ENCODE measurements at places on chromosomes 4 and X. TPM values are rescaled to one million over a fixed set of nuclear protein-coding genes. Genes with fewer than 3 reads are reported as not detected.

The TEX11 gene
- total RNA-seq, result not detected

DNA sequence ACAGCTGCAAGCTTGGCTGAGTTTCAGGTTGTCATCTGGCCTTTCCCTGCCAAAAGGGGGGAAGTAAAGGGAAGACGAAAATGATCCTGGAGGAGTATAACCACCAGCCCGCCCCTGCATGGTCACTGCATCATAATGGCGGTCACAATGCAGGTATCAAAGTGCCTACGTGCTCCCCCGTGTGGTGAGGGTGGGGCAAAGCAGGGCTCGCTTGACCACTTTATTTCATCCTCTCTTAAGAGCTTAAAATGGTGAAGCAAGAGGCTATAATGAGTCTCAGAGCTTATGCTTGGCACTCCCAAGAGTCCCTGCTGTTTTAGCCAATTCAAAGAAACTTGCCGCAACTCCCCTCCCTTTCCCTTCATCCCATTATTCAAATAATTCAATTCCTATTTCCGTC, 105.6 kb downstream of the APOOL start:
- no peaks in the 10 kb centered on the region for H3K27me3 ChIP-seq
- DNase-seq, result no peak
- H3K4me1 ChIP-seq, result no peaks in the 10 kb centered on the region
- H3K36me3 ChIP-seq, result no peaks in the 10 kb centered on the region
- H3K27ac ChIP-seq, result no peak overlapping the region

GRCh38 chrX:9466124-9466495, 1.3 kb downstream of the TBL1X start:
- H3K36me3 ChIP-seq, result no peaks in the 10 kb centered on the region
- DNase-seq, result peak; percentile 38
- no peaks in the 10 kb centered on the region for H3K27me3 ChIP-seq

The PNMA3 gene
- not detected for total RNA-seq

The REELD1 gene
- total RNA-seq, result not detected

GRCh38 chr4:15400981-15401671, 26.7 kb upstream of the C1QTNF7 start:
- H3K36me3 ChIP-seq, result no peaks in the 10 kb centered on the region
- peaks cover 9% of the 10 kb centered on the region for H3K4me1 ChIP-seq
- H3K27me3 ChIP-seq, result no peaks in the 10 kb centered on the region
- DNase-seq, result peak; percentile 41
- H3K4me3 ChIP-seq, result no peak overlapping the region

The NUDT11 gene
- 10.9 TPM for total RNA-seq

The FAT4 gene
- 25.1 TPM for total RNA-seq

The PHEX gene
- 4.3 TPM for total RNA-seq

DNA sequence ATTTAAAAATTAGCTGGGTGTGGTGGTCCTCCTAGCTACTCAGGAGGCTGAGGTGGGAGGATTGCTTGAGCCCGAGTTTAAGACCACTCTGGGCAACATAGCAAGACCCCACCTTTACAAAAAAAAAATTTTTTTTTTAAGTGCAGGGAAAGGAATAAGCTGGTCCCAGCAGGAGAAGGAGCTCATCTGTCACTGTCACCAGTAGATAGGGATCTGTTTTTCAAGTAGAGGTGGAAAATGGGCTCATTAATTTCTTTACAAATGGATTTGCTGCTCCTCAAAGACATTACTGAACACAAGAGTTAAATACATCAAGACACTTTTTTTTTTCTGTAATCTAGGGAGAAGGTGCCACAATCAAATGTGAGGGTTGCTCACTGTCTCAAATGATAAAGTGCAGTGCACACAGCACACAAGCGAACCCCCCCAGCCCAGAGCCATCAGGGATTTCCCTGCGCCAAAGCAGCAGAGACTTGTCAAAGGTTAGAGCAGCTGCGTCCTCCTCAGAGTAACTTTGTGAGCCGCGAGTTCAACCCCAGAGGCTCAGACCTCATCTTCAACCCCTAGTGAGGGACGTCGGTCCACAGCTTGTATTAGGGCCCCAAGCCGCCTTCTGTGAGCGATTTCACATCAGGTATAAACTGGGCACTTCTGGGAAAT, 14.3 kb upstream of the MTNR1A start:
- H3K27me3 ChIP-seq, result no peaks in the 10 kb centered on the region
- H3K27ac ChIP-seq, result no peak overlapping the region
- no peaks in the 10 kb centered on the region for H3K4me1 ChIP-seq
- no peak overlapping the region for H3K4me3 ChIP-seq

The TBC1D14 gene
- 35.2 TPM for total RNA-seq

The DDX53 gene
- total RNA-seq, result not detected

DNA sequence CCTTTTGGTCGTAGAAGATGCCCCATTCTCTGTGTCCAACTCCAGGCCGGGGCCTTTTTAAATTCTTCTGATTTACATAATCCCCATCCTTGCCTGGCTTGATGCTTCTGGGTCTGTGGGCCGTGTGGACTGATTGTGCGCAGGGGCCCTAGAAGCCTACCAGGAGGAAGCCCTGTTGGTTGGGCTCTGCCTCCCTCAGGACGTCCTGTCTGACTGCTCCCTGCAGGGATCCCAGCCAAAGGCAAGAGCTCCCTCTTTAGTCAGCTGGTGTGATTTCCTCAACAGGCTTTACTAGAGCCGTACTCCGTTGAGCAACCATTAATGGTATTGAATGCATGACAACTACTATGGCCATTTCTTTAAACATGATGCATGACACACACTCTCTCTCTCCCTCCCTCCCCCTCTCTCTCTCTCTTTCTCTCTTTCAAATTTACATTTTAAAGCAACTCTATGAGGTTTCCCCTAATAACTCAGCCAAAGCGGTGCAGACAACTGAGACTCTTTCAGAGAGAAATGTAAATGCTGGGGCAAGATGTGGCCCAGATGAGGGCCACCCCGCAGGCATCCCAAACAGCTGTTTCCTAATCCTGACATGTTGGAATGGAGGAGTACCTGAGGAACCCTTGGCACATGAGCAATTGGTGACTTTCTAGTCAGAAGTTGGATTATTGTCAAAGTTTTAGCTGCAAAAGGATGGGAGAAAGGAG, 117.3 kb downstream of the DRD5 start:
- no peak for DNase-seq
- no peak overlapping the region for H3K4me3 ChIP-seq
- no peaks in the 10 kb centered on the region for H3K27me3 ChIP-seq
- H3K36me3 ChIP-seq, result no peaks in the 10 kb centered on the region
- no peaks in the 10 kb centered on the region for H3K4me1 ChIP-seq
- H3K27ac ChIP-seq, result no peak overlapping the region

The CLDN2 gene
- total RNA-seq, result 1.4 TPM

The NPFFR2 gene
- total RNA-seq, result not detected

The TMPRSS11D gene
- total RNA-seq, result not detected

The PFKFB1 gene
- total RNA-seq, result not detected

The ARAP2 gene
- total RNA-seq, result 32.3 TPM

DNA sequence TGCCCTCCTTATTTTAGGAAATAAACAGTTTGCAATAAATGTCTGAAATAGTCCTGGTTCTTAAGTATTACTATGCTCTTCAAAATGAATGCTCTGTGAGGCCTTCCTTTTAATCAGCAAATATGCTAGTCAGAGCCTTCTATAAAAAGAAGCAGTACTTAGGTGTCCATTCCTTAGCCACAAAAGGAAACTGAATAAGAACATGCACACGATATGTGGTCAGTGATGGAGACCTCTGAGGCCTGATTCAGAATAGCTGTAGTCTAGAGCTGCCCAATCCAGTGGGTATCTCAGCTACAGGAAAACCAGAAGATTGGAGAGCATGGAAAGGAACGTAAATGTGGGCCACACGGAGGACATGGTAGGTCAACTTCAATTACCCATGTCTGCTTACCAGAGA, 141.8 kb downstream of the RASL11B start:
- DNase-seq, result no peak
- no peak overlapping the region for H3K4me3 ChIP-seq
- H3K36me3 ChIP-seq, result no peaks in the 10 kb centered on the region
- no peaks in the 10 kb centered on the region for H3K27me3 ChIP-seq
- no peaks in the 10 kb centered on the region for H3K4me1 ChIP-seq
- H3K27ac ChIP-seq, result no peak overlapping the region

DNA sequence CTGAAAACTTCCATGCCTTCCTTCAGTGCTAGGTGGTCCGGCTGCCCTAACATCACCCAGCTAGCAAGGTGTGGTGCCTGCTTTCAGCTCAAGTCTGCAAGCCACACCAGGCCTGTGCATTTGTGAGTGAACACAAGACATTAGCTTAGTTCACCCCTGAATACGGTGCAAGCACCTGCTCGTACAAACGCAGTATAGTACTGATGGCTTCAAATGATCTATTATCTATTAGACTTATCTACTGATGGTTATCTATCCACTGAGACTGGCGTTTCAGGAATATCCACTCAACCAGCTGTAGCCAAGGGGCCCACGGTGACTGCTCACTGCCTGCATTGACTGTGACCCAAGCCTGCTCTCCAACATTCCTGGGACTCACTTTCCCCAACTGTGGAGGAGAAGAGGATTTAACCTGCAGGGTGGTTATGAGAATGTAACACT, 155.9 kb downstream of the SHOX start:
- DNase-seq, result no peak
- no peak overlapping the region for H3K4me3 ChIP-seq
- no peaks in the 10 kb centered on the region for H3K36me3 ChIP-seq

DNA sequence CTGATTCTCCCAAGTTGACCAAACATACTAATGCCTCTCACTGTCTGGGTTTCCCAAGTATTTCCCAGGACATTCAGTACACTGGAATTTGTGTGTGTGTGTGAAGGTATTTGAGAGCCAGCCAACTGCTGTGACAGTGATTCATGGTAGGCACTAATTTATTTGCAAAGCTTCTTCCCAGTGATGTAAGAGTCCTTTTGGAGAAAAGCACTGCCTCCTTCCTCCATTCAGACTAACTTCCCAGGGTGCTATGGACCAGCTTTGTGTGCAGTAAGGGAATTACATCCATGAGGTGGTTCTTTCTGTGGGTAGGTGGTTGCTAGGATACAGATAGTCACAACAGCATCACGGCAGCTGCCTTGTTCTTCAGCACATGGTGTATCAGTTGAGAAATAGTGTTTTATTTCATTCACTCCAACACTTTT, 8.7 kb downstream of the EGF start:
- DNase-seq, result peak; percentile 20
- H3K27ac ChIP-seq, result no peak overlapping the region
- H3K4me1 ChIP-seq, result no peaks in the 10 kb centered on the region
- H3K27me3 ChIP-seq, result no peaks in the 10 kb centered on the region

DNA sequence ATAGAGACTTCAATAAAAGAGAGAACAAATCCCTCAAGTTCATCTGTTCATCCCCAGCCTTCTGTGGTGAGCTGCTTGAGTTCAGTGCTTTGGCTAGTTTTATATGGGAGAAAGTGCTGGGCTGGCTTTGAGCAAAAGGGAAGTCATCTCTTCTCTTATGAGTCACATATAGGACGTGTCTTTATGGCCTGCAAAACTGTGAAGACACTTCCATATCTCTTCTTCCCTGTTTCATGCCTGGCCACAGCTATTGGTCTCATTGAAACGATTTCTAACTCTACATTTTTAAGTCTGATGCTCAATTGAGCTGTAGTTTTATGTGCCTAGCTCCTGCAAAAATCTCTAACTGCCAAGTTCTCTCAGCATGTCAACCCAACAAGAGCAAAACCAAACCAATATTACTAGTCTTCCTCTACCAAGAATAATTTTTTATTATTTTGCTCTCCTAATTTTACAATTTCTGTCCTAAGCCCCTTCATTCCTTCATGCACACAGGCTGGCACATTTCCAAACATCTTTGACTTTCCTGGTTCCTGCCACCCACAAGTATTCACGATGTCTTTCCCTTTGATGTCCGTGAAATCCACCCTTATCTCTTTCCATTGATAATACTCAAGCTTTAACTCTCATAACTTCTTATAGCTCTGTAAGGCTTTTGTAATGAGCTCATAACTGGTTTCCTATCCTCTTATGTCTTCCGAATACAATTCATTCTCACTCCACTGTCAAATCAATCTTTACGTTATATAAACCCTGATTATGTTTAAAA, 165.3 kb downstream of the BTC start:
- DNase-seq, result no peak
- H3K27ac ChIP-seq, result no peak overlapping the region
- no peak overlapping the region for H3K4me3 ChIP-seq
- no peaks in the 10 kb centered on the region for H3K36me3 ChIP-seq
- H3K27me3 ChIP-seq, result no peaks in the 10 kb centered on the region
- H3K4me1 ChIP-seq, result no peaks in the 10 kb centered on the region

GRCh38 chr4:120034913-120035312, 31.7 kb downstream of the MAD2L1 start:
- H3K4me3 ChIP-seq, result no peak overlapping the region
- DNase-seq, result no peak
- no peaks in the 10 kb centered on the region for H3K36me3 ChIP-seq
- no peaks in the 10 kb centered on the region for H3K27me3 ChIP-seq

The NDP gene
- 25.2 TPM for total RNA-seq

GRCh38 chrX:44447214-44447613, 95.4 kb downstream of the FUNDC1 start:
- H3K27me3 ChIP-seq, result no peaks in the 10 kb centered on the region
- H3K4me3 ChIP-seq, result no peak overlapping the region
- H3K27ac ChIP-seq, result no peak overlapping the region
- no peak for DNase-seq
- no peaks in the 10 kb centered on the region for H3K36me3 ChIP-seq

DNA sequence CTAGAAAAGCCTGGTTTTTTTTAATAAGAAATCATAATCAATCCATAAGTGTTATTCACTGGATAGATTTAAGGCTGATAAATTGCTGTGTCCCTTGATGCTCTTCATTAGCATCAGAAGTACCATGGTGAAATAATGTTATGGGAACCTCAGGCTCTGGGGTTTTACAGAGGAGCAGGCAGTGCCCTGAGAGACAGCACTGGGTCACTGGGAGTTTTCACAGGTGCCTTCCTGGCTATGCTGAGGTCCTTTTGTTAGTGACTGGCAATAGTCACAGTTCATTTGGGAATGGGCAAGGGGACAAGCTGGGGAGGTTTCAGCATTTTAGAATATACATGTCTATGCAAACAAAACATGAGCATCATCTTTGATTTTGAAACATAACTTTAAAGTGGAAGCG, 38.6 kb downstream of the ANK2 start:
- H3K27ac ChIP-seq, result no peak overlapping the region
- no peak overlapping the region for H3K4me3 ChIP-seq
- no peaks in the 10 kb centered on the region for H3K27me3 ChIP-seq
- H3K4me1 ChIP-seq, result no peaks in the 10 kb centered on the region
- no peaks in the 10 kb centered on the region for H3K36me3 ChIP-seq

The SMARCA1 gene
- total RNA-seq, result 114 TPM

DNA sequence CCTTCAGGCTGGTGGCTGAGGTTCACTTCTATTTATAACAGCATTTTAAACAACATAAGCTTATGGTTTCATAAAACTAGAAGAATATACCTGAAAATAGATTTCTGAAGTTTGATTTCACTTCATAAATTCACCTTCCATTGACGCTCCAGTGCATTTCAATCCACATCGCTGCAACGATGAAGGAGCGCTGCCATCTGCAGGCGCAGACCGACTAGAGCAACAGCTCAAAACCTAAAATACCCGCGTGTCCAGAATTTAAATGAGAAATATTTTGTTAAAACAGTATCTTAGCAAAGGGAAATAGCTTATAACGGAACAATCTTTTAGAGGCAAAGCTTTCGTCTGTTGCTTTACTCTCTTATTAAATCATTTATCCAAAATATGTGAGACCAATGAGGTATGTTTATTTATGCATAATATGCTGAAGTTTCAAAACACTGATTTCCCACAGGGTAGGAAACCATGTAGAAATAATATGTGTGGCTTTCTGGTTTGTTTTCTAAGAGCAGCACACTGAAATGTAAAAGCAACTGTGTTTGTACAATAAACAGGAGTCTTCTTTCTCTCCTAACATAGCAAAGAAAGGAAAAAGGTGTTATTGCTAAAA, 816.4 kb upstream of the FRG1 start:
- no peak for DNase-seq
- H3K4me1 ChIP-seq, result no peaks in the 10 kb centered on the region
- no peak overlapping the region for H3K27ac ChIP-seq
- no peaks in the 10 kb centered on the region for H3K36me3 ChIP-seq
- H3K27me3 ChIP-seq, result no peaks in the 10 kb centered on the region
